Stimulated activated CD8-positive, alpha-beta memory T cell treated with anti-CD3 and anti-CD28 coated beads, Interleukin-4, amount 100 ng/mL, for 4 hours (primary cell): ENCODE measurements at places on chromosomes 5 and 9.

DNA sequence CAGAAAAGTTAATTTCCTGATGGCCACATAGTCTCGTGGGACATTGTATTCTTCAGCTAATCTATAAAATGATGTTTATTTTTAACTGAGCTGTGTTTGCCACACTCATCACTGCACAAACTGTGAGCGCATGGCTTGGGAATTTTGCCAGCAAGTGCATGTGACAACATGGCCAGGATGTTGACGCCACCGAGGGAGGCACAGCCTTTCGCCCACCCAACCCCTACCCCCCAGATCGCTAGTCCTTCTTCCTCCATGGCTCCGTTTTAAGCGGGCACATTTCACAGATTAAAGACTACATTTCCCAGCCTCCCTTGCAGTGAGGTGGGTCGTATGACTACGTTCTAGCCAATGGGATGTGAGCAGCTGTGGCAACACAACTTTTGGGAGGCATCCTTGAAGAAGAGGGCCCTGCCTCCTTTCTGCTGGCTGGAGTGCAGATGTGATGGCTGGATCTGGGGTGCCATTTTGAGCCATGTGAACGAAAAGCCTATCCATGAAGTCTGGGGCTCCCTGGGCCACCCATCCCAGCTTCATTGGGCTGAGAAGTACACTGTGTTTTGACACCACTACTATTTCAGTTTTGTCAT, 7.9 kb downstream of the NRARP start:
- DNase-seq: no peak

DNA sequence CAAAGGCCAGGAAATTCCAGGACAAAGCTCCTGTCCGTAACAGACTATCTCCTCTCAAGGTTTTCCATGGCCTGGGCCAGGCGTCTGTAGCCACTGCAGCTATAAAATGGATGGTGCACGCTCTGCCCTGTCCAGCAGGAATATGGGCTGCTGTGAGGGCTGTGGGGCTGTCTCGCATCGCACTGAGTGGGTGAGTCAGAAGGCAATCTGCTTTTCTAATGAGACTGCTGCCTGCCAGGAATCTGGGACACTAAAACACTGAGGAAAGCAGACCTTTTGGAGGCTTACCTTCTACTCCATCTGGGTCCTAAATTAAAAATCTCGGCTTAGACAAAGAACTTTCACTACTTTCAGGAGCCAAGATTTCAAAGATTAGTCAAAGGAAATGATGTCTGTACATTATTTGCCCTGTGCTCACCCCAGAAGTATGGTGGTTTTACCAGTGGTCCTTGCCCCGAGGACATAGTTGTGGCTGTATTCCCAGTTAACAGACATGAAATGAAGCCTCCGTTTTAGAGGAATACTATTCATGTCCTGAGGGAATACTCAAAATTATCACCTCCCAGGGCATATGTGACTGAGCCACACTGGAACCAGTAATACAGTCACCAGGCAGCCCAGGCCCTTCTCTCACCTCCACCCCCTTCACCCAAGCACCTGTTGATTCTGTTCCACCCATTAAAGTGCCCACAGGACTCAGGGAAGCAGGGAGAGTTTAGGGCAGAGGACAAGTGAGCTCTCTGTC, 56.4 kb downstream of the PFDN1 start:
- no peak for DNase-seq

DNA sequence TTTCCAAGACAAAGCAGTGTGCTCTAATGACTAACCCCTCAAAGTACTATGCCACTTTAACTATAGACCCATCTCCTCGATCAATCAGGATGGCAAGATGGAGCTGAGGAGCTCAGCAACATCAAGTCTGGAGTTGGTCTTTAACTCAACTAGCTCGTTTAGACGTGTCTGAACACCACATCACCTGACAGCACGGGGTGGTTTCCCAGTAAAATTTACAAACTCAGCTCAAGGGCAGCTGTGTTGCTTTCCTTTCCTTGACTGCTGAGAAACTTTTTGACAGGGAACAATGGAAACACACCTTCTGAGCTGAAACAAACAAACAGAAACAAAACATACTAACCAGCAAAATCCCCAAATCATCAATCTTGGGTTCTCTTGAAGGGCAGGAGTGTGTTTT, 202.5 kb downstream of the NTRK2 start:
- DNase-seq: no peak

DNA sequence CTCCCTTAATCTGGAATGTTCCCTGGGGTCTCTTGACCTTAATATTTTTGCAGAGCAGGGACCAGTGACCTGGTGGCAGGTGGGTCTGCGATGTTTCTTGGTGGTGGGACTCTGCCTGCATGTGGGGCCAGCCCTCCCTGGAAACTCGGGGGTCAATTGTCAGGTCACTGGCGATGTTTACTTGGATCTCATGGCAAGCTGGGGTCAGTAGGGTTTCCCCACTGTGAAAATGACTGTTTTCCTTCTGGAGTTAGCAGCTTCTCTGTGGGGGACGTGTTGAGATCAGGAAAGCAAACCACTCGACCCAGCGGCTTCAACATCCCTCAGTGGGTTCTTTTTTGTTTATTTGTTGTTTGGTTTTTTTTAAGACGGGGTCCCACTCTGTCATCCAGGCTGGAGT, 73.9 kb downstream of the KCNT1 start:
- no peak for DNase-seq

GRCh38 chr5:153490118-153491037, at the start of gene GRIA1:
Gene GRIA1, plus strand, starts transcription at chr5:153490670.
- DNase-seq: no peak

GRCh38 chr5:137887831-137888230, 1.4 kb upstream of the PKD2L2 start:
- DNase-seq: no peak

DNA sequence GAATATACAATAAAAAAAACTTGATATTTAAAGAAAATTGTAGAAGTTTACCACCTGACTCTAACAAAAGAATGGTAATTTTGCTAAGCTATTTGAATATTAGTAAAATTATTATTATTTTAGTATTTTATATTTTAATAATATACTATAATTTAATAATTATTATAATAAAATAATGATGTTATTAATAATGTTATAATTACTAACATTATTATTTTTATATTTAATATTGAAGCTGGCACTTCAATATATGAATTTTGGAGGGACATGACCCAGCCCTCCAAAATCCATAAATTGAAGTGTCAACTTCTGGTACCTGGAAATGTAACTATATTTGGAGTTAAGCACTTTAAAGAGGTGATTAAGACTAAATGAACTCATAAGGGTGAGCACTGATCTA, 486.1 kb upstream of the CDH9 start:
- DNase-seq: no peak

DNA sequence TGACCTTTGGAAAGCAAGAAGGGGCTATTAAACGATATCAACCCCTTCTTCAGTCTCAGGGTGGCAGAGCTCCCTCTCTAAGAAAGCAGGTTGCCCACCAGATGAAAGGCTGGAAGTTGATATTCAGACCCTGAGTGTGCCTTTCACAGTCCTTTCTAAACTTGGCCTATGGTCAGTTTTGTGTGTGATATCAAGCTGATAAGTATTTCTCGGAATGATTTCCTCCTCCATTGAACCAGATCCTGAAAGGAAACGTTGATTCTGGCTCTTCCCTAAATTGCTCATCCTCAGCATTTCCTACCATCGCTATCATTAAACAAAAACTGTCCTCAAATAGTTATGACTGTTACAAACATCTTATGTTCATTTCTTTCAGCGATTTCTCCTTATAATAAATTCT, 130.4 kb downstream of the CEMIP2 start:
- no peak for DNase-seq

GRCh38 chr5:54804086-54804485, 181.3 kb downstream of the ESM1 start:
- no peak for DNase-seq

DNA sequence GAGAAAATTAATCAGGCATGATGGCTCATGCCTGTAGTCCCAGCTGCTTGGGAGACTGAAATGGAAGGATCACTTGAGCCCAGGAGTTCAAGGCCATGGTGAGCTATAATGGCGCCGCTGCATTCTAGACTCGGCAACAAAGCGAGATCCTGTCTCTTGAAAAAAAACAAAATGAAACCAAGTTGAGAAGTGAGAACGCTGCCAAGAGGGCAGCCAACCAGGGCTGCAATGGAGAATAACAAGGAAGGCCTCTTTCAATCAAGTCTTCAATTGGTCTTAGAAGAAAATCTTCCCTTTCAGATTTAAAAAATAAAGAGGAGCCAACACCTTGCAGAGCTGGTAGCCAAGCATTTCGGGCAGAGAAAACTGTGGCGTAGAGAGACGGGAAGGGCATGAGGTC, 14.7 kb downstream of the KIAA1958 start:
- no peak for DNase-seq

DNA sequence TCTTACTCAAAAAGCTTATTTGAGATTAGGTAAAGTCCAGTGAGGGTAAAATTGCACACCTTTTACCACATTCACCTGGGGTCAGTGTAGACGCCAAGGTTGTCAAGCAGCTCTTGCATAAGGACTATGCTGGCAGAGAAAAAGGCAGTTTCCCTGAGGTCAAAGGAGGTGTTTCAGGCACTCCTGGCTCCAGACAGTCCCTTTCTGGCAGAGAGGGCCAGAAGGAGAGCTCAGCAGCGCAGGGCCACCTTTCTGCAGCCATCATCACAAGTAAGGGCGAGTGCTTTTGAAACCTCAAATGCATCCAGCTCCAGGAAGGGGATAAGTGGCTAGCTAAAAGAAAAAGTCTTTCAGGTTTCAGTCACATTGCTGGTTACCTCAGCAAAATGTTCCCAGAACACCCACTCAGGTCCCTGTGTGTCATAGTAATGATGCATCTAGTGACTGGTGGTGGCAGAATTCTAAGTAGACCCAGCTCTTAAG, 16.7 kb upstream of the IL13 start:
- DNase-seq: no peak

GRCh38 chr5:30804739-30805505, 388.6 kb upstream of the CDH6 start:
- no peak for DNase-seq

DNA sequence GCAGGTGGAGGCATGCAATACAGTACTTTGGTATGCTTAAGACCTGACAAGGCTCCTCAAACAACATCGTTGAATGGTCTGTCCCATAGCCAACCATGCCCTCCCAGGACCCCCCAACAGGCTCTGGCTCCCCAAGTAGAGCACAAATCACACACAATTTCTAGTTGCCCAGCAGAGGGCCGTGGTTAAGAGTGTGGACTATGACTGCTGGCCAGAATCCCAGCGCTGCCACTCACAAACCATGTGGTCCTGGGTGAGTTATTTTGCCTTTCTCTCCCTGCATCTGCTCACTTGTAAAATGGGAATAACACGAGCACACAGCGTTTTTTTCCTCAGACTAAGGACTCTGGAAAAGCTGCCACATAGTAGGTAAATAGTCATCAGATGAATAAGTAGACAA, 6.5 kb downstream of the CKMT2 start:
- no peak for DNase-seq

DNA sequence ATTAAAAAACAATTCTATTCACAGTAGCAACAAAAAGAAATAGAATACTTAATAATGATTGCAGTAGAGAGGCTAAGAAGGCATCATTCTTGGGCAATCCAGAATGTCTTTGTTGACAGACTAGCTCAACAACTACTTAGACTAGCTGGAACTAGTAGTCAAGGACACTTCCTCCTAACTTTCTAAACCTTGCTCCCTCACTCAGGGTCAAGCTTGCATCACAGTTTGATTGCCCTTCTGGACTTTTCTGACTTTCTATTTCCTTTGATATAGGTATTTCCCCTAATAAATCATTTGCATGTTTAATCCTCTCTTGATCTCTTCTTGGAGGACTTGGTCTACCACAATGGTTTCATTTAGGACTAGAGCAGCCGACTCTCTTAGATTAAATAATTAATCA, 1107.9 kb downstream of the PTPRD start:
- DNase-seq: no peak

DNA sequence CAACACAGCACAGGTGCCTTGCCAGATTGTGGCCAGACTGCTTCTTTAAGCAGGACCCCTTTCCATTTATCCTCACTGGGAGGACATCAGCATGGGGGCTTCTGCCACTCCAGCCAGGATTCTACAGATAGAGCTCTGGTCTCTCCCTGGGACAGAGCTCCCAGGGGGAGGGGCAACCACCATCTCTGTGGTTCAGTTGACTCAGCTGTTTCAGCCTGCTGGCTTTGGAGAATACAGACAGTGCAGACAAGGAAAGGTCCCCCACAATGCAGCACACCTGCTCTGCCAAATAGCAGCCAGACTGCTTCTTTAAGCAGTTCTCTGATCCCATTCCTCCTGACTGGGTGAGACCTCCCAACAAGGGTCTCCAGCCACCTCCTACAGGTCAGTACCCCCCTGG, 132.8 kb downstream of the OR2K2 start:
- no peak for DNase-seq

DNA sequence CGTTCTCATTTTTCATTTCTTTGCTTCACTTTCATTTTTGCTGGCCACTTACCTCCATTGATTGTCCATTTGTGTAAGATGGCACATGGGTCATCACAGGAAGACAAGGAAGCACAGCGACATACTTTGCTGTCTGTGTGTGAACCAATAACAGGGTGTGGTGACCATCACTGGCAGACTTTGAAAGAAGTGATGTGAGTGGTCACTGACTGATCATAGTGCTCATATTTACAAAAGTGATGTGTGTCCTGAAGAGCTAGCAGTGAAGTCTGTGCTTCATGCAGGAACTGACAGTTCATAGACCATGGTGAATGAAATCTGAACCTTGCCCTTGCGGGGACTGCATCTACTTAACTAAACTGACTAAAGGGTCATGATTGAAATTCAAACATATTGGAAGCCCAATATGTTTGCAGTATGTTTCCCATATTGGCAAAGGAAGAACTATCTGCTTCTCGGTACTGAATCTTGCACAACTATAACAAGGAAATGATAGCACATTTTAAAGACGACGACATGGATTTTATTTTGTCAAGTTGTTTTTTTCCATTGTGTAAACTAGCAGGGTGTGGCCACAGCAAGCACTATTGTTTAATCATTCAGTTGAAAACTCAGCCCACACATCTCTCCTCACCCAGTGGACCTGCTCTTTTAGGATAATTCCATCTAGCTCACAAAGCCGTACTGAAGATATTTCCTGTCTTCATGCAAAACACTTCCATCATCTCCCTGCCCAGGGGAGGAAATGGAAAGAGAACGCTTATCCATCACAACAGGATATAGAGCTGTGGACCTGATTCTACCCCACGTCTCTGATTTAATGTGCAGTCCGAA, 232.0 kb upstream of the ANKRD55 start:
- DNase-seq: no peak

DNA sequence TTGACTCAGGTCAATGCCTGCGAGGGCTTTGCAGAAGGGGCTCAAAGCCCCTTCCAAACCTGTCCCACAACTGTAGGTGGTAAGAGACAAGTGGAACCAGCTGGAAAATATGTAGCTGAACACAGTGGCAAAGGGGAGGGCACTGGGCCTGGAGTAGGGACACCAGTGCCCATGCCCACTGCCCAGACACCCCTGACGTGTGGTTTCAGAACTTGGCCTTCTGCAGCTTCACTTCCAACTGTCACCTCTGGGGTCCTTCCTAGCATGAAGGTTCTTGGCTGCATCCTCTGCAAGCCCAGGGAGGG, 233.1 kb upstream of the IRX1 start:
- DNase-seq: no peak
